ENCODE measurements at places on chromosomes 13 and 19.

DNA sequence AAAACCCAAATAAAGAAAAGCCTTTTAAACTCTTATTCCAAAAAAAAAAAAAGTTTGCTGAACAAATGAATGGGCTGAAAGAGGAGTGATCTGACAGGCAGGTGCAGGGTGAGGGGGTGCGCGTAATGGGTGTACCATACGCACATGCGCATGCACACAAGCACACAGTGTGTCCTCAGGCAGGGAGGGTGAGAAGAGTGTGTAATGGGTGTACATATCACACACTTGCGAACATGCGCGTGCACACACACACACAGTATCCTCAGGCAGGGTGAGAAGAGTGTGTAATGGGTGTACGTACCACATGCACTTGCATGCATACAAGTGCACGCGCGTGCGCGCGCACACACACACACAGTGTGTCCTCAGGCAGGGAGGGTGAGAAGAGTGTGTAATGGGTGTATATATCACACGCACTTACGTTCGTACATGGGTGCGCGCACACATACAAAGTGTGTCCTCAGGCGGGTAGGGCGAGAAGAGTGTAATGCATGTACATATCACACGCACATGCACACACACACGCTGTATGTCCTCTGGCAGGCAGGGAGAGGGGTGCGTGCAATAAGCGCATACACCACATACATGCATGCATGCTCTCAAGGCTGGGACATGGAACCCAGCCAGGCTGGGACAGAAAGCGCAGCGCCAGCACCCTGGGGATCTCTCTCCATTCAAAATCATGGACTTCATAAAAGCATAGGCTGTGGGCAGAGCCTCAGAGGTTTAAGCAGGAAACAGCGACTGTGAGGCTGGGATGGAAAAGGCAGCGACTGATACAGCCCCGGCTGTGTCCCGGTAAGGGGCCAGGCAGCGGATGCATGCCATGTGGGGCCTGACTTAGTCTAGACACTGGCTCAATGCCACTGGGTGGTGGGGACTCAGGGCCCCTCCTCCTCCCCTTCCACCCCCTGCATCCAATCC is 70.4 kb downstream of the CEBPG start:
- DNase-seq, result no peak

GRCh38 chr13:51231456-51231855 is 9.3 kb downstream of the FAM124A start:
- no peak for DNase-seq

DNA sequence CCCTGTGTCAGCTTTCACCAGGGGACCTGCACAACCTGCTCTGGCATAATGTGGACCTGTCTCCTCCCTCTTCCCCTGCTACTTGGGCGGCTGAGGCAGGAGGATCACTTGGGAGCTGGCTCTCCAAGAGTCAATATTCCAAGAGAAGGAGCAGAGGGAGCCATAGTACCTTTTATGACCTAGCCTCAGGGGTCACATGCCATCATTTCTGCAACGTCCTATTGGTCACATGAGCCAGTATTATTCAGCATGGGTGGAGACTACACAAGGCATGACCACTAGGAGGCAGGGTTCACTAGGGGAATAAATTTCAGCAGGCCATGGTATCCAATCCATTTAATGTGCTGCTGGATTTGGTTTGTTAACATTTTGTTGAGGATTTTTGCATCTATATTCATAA is 12.0 kb upstream of the SHFL start:
- DNase-seq, result peak; percentile 42

DNA sequence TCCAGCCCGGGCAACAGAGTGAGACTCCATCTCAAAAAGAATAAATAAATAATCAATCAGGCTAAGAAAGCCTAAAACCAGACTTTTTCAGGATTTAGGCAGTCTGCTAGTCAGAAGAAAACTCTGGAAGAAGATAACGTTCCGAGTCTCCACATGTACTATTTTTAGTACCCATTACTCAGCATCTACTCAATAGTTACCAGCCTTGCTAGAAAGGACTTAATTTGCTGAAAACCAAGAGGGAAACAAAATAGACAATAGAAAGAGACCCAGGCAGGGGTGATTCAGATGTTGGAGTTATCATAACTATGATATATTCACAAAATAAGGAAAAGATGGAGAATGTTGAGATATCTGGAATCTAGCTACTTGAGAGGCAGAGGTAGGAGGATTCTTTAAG is 3.6 kb upstream of the LIN7B start:
- no peak for DNase-seq

DNA sequence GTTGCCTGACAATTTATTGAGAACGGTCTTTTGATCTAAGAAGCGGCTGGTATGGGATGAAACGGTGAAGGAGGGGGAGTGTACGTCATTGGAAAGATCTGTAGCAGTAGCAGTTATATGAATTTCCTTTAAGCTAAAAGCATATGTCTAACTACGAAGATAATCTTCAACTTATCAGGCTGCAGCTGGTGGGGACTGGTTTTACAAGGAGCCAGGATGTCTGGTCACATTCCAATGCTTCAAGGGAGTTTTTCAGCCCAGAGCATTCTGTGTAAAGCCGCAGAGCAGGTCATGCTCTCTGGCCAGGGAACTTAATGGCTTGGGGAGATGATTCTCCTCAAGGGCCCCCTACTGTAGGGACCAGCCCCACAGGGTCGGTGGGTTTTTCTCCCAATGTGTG is 29.2 kb downstream of the CLEC4M start:
- DNase-seq, result no peak

GRCh38 chr13:95784900-95785290 is 108.0 kb downstream of the DNAJC3 start:
- no peak for DNase-seq

DNA sequence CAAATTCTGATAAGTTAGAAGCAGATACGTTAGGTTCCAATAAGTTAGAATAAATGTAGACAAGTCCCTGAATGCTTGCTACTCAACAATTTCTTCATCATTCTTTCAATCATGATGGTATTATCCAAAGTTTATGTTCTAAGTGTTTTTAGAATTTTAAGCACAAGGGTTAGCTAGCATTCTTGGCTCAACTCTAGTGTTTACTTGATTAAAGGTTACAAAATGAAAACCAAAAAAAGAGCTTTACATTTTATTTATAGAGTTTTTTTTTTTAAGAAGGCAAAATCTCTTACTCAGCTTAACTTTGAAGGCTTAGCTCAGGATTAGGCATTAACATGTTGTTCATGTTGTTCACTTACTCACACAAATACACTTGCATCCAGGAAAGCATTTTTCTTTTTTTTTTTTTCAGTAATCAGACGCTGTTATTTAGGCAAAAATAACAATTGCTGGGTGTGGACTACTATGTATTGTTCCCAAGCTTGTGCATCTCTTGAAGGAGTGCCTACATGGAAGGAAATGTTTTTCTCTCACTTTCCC is 420.6 kb downstream of the DCT start:
- no peak for DNase-seq

DNA sequence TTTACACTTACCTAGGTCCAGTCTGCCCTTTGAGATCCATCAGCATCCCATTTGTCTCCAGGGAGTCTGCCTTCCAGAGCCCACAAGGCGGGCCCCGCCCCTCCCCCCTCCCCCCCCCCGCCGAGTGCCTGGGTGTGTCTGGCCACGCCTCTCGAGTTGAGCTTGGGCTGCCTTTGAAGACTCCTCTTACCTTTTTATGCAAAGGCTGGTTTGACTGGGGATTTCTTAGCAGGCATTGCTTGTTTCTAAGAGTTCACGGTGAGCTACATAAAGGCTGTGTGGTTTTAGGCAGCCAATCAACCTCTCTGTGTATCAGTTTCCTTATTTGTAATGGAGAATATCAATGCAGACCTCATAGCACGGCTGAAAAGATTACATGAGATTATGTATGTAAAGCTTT is 11.3 kb downstream of the GPR12 start:
- no peak for DNase-seq

DNA sequence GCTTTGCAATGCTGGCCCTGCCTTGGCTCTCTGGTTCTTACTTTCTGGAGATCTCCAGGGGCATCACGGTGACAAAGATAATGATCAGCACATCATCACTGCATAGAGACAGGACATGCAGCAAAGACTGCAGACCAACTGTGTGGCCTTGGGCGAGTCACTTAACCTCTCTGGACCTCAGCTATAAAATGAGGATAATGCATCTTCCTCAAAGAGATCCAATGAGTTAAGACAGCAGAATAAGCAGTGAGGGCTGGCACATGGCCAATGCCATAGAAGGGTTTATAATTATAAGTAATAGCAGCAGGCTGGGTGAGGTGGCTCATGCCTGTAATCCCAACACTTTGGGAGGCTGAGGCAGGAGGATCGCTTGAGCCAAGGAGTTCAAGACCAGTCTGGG is 2.4 kb downstream of the MAG start:
- DNase-seq, result no peak

DNA sequence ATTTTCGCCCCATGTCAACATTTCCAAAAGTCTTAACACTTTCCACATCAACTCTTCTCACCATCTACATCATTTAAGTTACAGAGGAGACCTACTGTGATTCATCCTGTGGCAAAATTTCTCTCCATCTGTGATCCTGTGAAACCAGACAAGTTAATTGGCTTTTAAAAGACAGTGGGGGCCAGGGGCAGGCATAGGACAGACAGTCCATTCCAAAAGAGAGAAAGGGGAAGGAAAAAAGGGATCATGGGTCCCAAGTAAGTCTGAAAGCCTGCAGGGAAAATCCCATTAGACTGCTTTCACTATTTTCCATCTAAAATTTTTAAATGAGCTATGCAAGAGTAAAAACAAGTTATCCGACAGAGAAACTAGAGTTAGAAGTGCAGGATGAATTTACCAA is 121.0 kb downstream of the MRPL57 start:
- no peak for DNase-seq

- DNase-seq, result no peak
Measured at GRCh38 chr13:47121092-47121763, 224.4 kb upstream of the HTR2A start.

GRCh38 chr13:30453727-30454126 is 12.0 kb downstream of the HMGB1 start:
- DNase-seq, result no peak

GRCh38 chr13:80177327-80177726 is 163.6 kb downstream of the SPRY2 start:
- no peak for DNase-seq

- DNase-seq, result no peak
Measured at GRCh38 chr19:35736913-35737886, 5.1 kb downstream of the IGFLR1 start.

DNA sequence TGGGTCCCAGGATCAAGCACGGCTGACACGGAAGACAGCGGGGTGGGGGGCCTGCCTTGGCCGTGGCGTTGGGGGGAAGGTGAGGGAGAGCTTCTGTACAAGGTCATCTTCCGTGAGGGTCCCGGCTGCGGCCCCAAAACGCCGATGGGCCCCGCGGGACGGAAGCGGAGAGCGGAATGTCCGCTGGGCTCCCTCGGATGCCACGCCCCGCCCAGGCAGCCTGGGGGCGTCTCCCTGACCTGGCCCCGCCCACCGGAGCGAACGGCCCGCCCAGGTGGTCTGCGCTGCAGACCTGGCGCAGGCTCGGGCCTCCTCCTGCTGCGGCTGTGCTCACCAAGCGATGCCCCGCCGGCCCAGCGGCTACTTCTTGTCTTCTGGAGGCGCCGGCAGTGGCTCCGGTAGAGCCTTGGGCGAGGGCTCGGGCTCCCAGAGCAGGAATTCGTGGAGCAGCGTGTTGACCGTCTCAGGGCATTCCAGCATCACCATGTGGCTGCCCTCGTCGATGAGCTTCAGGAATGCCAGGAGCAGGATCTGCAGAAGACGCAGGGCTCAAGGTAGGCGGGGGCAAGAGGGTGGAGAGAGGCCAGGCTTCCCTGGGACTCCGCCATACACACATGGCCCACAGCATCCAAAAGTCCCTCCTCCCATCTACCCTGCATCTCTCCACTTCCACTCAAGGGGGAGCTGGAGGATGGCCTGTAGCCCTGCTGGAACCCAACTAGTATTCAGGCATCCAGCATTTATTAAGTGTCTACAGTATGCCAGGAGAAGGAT is 10.7 kb downstream of the ABHD8 start:
- DNase-seq, result peak; percentile 75

DNA sequence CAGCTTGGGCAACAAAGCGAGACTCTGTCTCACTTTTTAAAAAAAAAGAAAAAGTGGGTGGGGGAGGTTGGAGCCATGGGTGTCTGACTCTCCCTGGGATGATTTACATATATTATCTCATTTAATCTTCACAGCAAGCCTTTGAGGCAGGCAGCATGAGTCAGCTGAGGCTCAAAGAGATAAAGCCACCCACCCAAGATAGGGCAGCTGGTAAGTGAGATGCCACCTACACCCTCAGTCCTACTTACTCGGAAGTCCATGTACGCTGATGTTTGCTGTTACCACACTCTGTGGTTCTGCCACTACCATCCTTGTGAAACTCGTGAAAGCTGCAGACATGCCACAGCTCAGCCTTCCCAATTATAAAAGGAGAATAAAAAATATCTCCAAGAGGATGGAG is 142.0 kb upstream of the TSHZ3 start:
- no peak for DNase-seq

DNA sequence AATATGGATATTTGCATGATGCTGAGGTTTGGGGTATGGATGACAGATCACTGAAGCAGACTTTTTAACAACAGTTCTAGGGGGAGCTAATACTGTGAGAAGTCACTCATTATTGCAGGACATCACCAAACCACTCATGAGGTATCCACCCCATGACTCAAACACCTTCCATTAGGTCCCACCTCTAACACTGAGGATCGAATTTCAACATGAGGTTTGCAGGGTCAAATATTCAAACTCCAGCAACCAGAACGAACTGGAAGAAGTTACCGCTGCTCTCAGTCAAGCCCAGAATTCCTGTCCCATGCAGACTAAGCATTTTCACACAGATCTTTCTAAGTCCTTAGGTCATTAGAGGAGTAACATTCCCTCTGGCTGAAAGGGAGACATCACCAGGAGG is 758.9 kb downstream of the UQCRFS1 start:
- no peak for DNase-seq

- DNase-seq, result no peak
Measured at GRCh38 chr13:51833980-51834379, 11.0 kb downstream of the TMEM272 start.

DNA sequence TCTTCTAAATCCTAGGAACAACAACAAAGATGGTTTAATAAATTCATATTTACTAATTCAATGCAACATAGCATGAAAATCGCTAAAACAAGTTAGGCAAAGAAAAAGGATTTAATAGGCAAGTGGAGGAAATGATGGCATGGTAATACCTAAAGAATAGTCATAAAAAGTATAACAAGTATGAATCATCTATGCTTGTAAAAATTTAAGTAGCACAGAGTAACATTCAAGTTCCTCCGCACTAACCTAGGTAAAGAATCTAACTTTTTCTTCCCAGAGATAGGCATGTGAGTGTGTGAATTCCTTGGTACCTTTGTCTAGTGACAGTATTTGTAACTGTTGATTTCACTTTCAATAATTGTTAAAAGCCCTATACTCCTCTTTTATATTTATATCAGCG is 42.6 kb downstream of the RCBTB2 start:
- no peak for DNase-seq

Data from activated T-cell treated with anti-CD3 and anti-CD28 coated beads for 24 hours (primary cell).